ENCODE measurements at places on chromosomes 5 and 9. TPM values are rescaled to one million over a fixed set of nuclear protein-coding genes. Genes with fewer than 3 reads are reported as not detected.

Gene SLC2A6
- polyA plus RNA-seq = 8.6 TPM

Gene IFNA13
- polyA plus RNA-seq = not detected

Gene GABRA1
- polyA plus RNA-seq = not detected

Gene CD72
- 12.3 TPM for polyA plus RNA-seq

Gene C5orf58
- not detected for polyA plus RNA-seq

Gene LVRN
- polyA plus RNA-seq = 0.25 TPM

Gene PTGS1
- polyA plus RNA-seq = not detected

Gene ZNF658
- 2.3 TPM for polyA plus RNA-seq

Gene CMBL
- polyA plus RNA-seq = 3.9 TPM

Gene PCDHGA11
- 0.64 TPM for polyA plus RNA-seq

Gene IFNK
- not detected for polyA plus RNA-seq

Gene STK32A
- polyA plus RNA-seq = 1.1 TPM

Gene SLC46A2
- polyA plus RNA-seq = not detected

Gene SYK
- 0.04 TPM for polyA plus RNA-seq

Gene NR2F1
- 0.13 TPM for polyA plus RNA-seq

Gene LCN9
- polyA plus RNA-seq = not detected

Gene LRRC26
- polyA plus RNA-seq = 1.4 TPM

Gene SLC6A18
- polyA plus RNA-seq = not detected

Gene TOMM5
- polyA plus RNA-seq = 208 TPM

Gene GABRP
- not detected for polyA plus RNA-seq

Gene SLCO4C1
- polyA plus RNA-seq = not detected

Gene ECM2
- polyA plus RNA-seq = not detected

Gene CTXN3
- polyA plus RNA-seq = not detected

Gene RBM22
- 33.0 TPM for polyA plus RNA-seq

Gene PLCXD3
- 7.9 TPM for polyA plus RNA-seq

Gene NTRK2
- 0.74 TPM for polyA plus RNA-seq

Gene DRD1
- polyA plus RNA-seq = 0.96 TPM

Gene YTHDC2
- 11.2 TPM for polyA plus RNA-seq

Gene GPR21
- not detected for polyA plus RNA-seq

Gene NR5A1
- polyA plus RNA-seq = not detected

Gene SOX30
- polyA plus RNA-seq = not detected

Data from cardiac muscle cell (in vitro differentiated cells and primary cell).